ENCODE measurements at places on chromosomes 6 and 20.

- DNase-seq, result peak; percentile 25
Measured at GRCh38 chr6:7086488-7086887, 21.3 kb upstream of the RREB1 start.

DNA sequence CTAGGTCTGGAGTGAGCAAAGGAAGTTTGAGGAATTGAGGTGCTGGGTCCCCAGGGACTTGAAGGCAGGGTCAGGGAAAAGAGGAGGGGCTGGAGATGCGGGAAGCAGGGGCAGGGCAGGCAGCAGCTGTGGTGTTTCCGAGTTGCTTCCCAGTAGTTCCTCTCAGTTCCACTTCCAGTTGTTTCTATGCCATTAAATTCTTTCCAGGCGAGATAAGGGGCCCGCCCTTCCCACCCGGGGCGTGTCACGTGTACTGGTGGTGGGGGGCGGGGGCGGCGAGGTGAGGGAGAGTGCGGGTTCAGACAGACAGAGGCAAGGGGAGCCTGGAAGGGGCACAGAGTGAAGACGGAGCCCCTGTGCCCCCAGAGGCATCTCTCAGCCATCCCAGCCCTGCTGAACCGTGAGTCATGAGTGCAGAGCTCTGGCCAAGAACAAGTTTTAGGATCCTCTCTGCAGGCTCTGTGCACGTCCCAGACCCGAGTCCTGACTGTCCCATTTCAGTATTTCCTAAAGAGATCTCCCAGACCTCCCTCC lies 977 bp downstream of the TNXB start:
- DNase-seq, result no peak

DNA sequence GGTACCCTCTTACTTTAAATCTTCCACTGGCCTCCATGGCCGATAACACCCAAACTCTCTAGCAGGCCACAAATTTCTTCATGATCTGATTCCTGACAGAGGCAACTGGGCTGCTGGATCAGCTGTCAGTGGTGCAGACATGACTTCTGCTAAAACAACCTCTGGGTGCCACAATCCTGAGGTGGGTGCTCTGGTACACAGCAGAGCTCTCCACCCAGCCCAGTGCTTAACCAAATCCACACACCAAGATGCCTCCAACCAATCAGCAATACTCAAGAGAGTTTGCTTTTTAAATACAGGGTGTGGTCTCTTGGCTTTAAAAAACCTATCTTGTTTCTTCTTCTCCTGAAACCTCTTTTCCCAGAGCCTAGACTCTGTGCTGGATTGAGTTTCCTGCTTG lies 126.6 kb upstream of the SPACA1 start:
- no peak for DNase-seq

DNA sequence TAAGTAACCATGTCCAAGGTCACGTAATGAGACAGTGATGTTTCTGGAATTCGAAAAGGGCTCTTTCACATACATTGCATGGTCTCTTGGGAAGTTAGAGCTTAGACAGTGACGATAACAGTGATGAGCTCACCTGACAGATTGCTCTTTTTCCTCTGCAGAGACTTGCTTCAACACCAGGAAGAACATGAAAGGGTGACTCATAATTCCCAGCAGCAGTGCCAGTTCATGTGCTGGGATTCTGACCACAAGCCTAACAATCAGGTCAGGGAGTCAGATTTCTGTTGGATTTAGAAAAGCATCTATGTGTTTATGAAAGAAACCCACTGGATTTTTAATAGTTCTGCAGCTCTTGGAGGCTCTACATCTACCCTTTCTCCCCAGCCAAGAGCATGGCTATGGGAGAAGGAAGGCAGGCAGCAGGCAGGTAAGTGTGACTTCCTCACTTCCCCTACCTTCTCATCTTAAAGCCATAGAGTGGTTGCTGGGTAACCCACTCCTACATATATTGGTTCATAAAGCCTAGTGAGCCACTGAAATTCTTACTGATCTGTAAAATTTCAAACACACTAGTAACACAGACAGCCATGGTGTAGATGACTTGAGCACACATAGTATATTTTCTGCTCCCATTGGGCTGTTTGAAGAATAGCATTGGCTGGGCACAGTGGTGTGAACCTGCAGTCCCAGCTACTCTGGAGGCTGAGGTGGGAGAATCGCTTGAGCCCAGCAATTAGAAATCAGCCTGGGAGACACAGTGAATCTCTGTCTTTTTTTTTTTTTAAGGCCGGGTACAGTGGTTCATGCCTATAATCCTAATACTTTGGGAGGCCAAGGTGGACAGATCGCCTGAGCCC lies 44.4 kb upstream of the LOC128125822 start:
- DNase-seq, result no peak

DNA sequence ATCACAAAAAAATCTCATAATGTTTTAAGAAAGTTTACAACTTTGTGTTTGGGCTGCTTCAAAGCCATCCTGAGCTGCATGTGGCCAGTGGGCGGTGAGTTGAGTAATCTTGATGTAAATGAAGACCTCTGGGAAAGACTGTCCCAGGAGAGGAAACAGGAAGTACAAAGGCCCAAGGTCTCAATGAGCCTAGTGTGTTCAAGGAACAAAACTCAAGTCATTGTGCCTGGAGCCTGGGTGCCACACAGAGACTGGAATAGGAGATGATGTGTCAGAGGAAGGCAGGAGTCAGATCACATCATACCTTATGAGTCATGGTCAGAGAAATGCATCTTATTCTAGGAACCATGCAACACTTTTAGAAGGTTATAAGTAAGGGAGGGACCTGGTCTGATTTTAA lies 51.5 kb downstream of the COL19A1 start:
- DNase-seq, result no peak

- no peak for DNase-seq
Measured at GRCh38 chr20:23111307-23111943, 25.3 kb upstream of the CD93 start.

- DNase-seq, result no peak
Measured at GRCh38 chr6:152378169-152378568, 259.0 kb downstream of the SYNE1 start.

DNA sequence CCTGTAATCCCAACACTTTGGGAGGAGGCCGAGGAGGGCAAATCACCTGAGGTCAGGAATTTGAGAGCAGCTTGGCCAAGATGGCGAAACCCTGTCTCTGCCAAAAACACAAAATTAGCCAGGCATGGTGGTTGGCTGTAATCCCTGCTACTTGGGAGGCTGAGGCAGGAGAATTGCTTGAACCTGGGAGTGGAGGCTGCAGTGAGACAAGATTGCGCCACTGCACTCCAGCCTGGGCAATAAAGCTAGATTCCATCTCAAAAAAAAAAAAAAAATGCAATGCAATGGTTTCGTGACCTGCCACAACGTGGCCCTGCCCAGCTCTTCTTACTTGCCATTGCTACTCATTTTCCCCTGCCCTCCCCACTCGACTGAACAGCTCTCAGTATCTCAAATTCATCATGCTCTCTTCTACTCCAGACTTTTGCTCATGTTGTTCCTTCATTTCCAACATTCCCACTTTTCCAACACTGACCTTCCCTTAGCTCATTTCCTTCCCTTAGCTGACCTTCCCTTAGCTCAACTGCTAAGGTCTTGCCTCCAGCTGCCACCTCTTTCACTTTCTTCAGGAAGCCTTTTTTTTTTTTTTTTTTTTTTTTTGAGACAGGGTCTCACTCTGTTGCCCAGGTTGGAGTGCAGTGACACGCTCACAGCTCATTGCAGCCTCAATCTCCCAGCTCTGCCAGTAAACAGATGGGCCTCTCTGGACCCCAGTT lies 2.1 kb upstream of the MTHFD1L start:
- no peak for DNase-seq

- no peak for DNase-seq
Measured at GRCh38 chr6:137182654-137183073, 9.2 kb upstream of the IL22RA2 start.

DNA sequence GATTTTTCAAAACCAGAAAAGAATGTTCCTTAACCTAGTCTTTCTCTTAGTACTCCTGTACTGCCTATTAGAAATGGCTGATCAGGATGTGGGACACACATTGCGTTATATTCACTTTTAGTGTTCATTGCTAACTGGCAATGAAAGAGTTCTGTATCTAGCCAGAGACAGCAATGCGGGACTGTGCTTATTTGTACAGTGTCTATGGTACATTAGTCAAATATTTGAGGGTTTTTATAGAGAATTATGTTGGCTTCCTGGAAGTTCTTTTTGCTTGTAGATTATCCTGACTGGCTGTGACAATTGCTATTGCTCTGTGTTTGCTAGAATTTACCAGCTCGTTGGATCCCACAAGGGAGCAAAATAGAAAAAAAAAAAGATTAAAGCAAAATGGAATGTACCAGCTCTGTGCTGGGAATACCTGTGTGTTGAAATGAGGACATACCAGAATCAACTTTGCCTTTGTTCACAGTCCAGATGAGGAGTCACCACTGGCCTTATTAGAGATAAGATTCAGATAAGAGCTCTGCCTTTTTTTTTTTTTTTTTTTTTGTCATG lies 22.4 kb upstream of the IFNGR1 start:
- DNase-seq, result no peak

DNA sequence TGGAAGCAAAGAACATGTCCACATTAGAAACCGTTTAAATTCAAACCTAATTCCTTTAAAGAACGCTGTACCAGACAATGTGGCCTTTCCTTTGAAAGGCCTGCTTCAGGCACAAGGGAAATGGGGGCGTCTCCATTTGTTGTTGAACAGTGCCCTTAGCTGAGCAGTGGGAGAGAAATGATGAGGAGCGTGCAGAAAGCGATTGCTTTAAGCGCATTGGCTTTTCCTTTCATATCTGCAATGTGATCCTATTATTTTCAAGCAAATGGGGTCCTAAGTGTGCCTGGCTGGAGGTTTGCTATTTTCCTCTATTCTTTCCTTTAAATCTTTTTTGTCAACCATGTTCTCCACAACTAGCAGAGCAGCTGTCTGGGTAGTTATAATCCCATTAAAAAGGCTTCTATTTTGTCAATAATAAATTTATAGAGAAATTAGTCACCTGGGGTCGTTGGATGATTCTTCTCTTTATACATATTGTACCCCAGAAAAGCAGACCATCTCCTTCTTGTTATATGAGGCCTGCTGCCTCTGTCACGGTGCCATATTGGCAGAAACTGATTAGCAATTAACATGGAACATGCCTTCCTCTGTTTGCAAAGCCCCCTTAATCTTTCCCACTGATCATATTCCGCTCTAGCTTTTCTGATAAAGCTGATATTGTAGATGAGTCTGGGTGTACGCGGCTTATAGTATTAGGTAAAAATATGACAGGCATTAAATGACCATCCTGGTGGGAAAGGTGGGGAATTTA lies 151.1 kb upstream of the JAG1 start:
- no peak for DNase-seq

- no peak for DNase-seq
Measured at GRCh38 chr6:169451065-169451838, 197.6 kb upstream of the THBS2 start.

- no peak for DNase-seq
Measured at GRCh38 chr20:16201191-16201590, 372.1 kb downstream of the KIF16B start.

DNA sequence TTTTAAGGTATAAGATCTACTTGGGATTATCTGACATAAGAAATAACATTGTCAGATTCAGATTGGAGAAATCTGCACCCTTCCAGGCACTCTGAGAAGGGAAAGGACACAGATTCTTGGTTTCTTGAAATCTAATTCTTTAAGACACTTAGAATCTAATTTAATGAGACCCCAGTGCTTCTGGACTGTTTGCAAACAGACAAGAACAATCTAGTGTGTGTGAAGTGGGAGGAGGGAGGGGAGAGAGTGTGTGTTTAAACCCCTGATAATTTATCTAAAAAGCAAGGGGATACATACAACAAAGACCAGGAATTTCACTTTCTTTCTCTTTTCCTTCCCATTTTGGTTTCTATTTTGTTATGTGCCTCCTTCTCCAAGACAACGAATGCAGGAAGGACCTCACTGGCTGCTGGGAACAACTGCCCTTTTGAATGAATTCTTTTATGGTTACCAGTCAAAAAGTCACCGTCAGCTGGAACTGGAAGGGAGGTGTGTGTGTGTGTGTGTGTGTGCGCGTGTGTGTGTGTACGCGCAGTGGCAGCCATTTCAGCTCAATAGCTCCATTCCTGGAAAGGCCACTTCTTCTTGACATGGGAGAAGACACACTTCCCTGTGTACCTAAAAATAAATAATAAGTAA lies 129.4 kb downstream of the BCAS1 start:
- no peak for DNase-seq

DNA sequence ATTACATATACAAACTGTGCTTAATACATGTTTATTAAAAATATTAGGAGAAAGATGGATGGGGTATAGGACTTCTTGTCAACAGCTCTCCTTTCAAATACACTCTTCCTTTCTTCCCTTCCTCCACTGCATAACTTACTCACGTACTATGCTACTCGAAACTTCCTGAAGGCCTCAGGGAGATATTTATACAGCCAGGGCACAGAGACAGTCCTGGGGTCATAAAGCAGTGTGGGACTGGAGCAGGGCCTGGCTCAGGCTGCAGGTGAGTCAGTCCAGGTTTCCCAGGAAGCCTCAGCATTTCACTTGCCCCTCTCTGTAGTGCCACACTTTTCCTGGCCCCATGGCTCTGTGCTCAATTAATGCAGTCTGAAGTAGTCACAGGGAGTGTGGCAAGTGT lies 157.0 kb downstream of the UBE3D start:
- no peak for DNase-seq

- DNase-seq, result no peak
Measured at GRCh38 chr20:6416371-6416770, 293.5 kb upstream of the FERMT1 start.

GRCh38 chr6:154824076-154824475 lies 90.9 kb downstream of the SCAF8 start:
- DNase-seq, result no peak

DNA sequence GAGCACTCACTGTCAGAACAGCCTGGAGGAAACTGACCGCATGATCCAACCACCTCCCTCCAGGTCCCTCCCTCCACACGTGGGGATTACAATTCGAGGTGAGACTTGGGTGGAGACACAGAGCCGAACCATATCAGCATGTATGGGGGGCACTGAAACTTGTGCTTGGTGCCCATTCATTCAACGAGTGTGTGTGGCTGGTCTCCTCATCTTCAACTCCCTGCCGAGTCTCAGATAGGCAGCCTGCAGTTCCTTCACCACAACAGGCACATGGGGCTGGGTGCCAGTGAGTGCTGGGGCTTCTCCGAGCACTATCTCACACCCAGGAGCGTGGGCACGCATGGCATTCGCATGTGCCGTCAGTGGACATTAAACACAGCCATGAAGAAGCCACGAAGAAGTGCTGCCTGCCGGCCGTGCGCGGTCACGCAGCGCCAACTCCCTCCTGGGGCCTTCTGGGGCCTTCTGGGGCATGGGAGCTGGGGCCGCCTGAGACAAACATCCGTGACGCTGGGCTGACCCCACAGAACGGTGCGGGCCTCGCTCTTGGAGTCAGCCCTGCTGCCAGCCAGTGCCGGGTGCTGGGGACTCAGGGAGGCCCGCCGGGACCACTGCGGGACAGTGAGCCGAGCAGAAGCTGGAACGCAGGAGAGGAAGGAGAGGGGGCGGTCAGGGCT lies 714 bp upstream of the RTEL1 start:
- no peak for DNase-seq

GRCh38 chr6:16041327-16041726 lies 87.6 kb upstream of the MYLIP start:
- no peak for DNase-seq
